ENCODE measurements at places on chromosomes 1 and 21.
A peak's percentile ranks its signal among the peaks of the same experiment; 100 is the strongest.

DNA sequence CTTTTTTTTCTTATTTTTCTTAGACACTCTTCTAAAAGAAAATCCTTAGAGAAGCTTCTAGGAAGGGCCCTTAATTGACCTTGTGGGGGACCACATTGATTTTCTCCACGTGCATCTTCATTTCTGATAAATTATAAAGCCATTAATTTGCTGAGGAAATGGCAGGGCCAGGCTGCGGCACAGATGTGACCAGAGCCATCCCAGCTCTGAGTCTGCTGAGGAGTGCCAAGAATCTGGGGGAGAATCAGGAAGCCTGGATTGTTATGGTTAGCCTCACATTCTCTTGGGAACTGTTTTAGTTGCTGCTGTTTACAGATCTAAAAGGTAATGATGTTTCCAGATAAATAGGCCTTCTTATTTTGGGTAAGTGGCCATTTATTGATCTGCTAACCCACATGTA lies 16.2 kb downstream of the PROX1 start:
- no peak for DNase-seq

- DNase-seq, result no peak
These were observed 5.0 kb upstream of the KIAA0040 start for GRCh38 chr1:175197531-175197930.

DNA sequence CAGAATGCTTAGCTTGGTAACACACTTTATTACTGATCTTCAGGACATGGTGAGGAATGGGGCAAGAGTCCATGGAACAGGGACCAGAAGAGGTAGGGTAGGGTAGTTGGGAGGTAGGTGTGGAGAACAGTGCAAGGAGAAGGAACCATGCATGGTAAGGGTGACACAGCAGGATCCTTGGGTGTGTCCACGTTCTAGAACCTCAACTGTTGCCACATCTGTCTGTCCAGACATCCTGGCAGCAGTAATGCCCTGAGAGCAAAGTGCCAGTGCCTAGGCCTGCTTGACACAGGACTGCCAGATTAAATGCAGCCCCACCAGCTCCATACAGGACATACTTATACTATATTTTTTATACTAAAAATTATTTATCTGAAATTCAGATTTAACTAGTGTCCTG lies 13.9 kb downstream of the DMAP1 start:
- DNase-seq, result no peak

DNA sequence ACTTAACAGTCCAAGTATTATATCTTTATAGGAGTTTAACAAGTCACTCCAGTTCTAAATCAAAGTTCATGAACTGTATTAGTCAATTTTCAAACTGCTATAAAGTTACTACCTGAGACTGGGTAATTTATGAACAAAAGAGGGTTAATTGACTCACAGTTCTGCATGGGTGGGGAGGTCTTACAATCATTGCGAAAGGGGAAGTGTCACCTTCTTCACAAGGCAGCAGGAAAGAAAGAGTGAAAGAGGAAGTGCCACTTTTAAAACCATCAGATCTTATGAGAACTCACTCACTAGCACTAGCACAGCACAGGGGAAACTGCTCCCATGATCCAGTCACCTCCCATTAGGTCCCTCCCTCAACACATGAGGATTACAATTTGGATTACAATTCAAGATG lies 70.0 kb downstream of the CLCA4 start:
- no peak for DNase-seq

- no peak for DNase-seq
These were observed 79.7 kb downstream of the PBX1 start for GRCh38 chr1:164638492-164639202.

- DNase-seq, result no peak
These were observed 13.1 kb upstream of the L1TD1 start for GRCh38 chr1:62181532-62181931.

GRCh38 chr1:25247829-25248754 lies 838 bp upstream of the RSRP1 start:
- no peak for DNase-seq

DNA sequence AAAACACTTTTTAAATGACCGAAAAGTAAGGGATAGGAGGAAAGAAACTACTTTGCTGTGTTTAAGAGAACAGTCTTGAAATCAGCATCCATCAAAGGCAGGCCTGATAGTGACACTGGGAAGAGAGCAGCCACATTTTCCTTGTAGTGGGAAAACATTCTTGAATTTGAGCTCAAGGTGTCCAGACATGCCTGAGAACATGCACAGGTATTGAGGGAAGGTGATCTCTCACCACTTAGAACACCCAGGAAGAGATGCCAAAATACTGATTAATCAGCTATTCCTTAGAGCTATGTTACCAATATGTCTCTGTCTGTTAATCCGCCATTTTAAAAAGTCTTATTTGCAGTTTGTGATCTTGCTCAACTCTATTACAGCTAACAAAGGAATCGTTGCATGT lies 25.9 kb downstream of the IL12RB2 start:
- DNase-seq, result no peak

- peak; percentile 51 for DNase-seq
These were observed 3.3 kb upstream of the IL23R start for GRCh38 chr1:67162954-67163353.

DNA sequence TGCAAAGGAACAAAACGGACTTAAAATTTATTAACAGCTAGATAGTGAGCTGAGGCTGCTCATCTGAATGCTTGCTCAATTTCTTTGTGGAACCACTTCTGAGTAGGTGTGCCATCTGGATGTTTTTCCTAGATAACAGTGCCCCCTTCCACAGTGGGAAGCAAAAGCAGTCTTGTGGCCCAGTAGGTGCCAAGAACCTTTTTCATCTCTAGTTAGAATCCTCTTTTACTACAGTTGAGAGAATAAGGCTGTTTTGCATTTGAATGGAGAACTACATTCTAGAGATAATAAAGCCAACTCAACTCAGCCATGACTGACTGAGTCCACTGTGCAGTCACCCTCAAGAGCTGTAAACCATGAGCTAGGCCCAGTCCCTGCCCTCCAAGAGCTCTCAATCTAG lies 13.3 kb downstream of the F3 start:
- peak; percentile 48 for DNase-seq

- DNase-seq, result peak; percentile 16
These were observed 47.8 kb upstream of the ZP4 start for GRCh38 chr1:237938553-237938952.

DNA sequence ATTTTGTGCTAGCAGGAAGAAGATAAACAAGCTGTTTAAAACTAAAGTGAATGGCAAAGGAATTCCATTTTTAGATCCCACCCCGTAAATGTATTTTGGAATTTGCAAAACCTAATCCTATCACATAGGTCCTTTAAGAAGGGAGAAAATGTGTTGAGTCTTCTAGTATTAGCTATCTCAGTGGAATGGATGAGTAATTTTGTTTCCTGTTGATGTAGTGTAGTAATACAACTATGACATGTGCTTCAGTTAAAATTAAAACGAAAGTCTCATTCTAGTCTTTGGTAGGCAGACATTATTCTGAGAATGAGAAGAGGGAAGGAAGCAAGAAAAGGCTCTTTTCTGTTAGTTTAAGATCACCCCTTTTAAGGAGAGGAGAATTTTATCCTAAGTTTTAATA lies 265.9 kb upstream of the C1orf105 start:
- peak; percentile 85 for DNase-seq

- no peak for DNase-seq
These were observed 170.8 kb downstream of the S1PR1 start for GRCh38 chr1:101407505-101408211.

- peak; percentile 47 for DNase-seq
These were observed 77.1 kb downstream of the ITPKB start for GRCh38 chr1:226661965-226662364.

- DNase-seq, result no peak
These were observed 25.0 kb downstream of the MRPL39 start for GRCh38 chr21:25582164-25582790.

DNA sequence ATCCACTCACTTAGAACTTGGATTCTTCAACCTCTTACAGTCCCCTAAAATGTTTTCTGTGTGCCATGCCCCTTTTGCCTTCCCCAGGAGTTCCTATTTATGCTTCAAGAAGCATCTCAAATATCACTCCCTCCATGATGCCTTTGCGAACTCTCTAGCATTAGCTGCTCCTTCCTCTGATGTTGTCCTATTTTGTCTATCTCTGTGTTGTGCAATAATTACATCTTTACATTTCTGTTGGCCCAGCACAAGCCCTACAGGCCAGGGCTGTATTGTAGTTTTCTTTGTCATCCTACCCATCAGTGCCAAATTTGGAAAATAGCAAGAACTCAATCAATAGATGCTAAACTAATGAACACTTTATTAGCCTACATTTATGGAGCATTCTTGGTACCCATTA lies 125.8 kb downstream of the ST6GALNAC5 start:
- DNase-seq, result no peak

- peak; percentile 97 for DNase-seq
These were observed 31.4 kb downstream of the DDR2 start for GRCh38 chr1:162663589-162664106.

- no peak for DNase-seq
These were observed 30.2 kb downstream of the RAVER2 start for GRCh38 chr1:64775113-64775512.

- DNase-seq, result peak; percentile 64
These were observed 26.6 kb downstream of the CRYAA start for GRCh38 chr21:43195121-43196021.

DNA sequence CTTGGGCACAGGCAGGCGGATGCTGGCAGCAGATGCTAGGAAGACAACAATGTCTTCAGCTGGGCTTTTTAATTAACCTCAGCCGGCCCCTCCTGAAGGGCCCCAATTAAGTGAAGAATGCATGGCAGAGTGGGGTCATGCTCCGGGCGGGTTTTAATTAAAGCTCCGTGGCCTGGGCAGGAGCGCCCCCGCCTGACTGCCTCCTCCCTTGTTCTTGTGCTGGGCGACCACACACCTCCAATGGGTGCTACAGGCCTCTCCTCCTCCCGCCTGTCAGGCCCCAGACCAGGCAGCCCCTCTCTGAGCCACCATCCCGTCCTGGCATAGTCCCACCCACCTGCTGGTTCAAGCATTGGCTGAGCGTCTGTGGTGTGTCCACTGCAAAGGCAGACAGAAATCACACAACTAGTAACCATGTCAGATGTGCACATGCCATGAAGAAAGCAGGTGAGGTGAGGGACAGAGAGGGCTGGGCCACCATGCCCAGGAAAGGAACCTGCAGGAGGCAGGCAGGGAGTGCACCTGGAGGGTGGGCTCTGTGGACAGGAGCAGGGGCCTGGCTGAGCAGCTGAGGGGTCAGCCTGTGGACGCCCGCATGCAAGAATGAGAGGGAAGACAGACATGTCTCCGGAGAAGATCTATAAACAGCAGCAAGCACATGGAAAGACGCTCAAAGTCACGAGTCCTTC lies 8.5 kb upstream of the ARF1 start:
- DNase-seq, result no peak

DNA sequence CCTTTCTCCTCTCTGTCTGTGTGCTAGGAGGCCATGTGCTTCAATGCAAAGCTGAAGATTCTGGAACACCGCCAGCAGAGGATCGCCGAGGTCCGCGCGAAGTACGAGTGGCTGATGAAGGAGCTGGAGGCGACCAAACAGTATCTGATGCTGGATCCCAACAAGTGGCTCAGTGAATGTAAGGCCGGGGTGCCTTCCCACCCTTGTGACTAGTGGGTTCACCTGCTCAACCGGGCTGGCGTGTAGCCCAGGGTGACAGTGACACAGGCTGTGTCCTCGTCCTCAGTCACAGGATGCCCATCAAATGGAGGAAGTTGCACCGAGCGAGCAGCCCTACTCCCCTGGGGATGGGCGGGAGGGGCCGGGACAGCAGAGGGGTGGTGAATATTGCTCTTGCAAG lies 544.1 kb downstream of the KIF26B start:
- DNase-seq, result no peak

GRCh38 chr1:31434979-31435378 lies 22.0 kb downstream of the SERINC2 start:
- DNase-seq, result no peak

Measured in fibroblast of mammary gland (primary cell).